ENCODE measurements at places on chromosomes 1 and 21.

DNA sequence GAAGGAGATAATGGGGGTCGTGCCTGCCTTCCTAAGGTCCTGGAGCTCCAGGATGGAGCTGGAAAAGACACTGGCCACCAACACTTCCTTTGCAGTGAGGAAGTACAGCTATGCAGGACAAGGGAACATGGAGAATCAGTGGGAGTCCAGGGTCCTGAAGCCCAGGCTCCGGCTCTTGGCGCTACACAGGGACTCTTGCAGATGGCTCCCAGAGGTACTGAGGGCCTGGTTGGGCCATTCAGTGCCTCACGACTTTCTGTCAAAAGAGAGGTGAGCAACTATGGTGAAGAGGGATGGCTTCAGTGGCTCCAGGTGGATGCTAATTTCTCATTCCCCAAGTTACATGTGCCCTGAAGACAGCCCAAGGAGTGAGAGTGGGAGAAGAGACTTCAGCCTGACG is 1.8 kb upstream of the ETNK2 start:
- H3K27me3 ChIP-seq = peaks cover 34% of the 10 kb centered on the region
- H3K36me3 ChIP-seq = peaks cover 5% of the 10 kb centered on the region
- H3K4me3 ChIP-seq = no peak overlapping the region
- H3K27ac ChIP-seq = no peak overlapping the region
- no peak for DNase-seq

GRCh38 chr1:6207921-6208320 is 2.0 kb downstream of the RNF207 start:
- H3K27ac ChIP-seq = no peak overlapping the region
- H3K27me3 ChIP-seq = peaks cover 18% of the 10 kb centered on the region
- H3K4me3 ChIP-seq = no peak overlapping the region
- peaks cover 3% of the 10 kb centered on the region for H3K36me3 ChIP-seq
- no peak for DNase-seq

DNA sequence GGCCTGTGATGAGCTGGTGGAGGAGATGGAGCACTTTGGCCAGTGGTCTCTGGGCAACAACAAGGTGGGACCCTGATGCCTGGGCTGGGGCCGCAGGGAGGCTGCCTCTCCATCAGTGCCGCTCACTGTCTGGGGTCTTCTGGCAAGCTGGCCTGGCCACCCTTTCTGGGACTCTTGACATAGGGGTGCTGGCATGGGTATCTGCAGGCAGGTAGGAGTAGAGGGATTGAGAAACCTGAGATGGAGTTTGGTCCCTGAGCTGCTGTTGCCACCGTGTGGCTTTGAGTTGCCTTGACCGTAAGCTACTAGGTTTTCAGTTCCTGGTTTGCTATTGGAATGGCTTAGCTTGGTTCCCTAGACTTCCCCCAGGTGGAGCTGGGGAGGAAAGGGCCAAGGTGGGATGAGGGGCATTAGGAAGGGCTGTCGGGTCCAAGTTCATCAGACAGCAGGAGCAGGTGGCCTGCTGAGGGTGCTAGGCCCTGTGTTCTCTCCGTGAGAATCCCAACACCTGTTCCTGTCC is 13.2 kb upstream of the MFN2 start:
- peaks cover 8% of the 10 kb centered on the region for H3K36me3 ChIP-seq
- no peaks in the 10 kb centered on the region for H3K4me1 ChIP-seq
- no peak overlapping the region for H3K27ac ChIP-seq

- H3K36me3 ChIP-seq = no peaks in the 10 kb centered on the region
- no peak overlapping the region for H3K27ac ChIP-seq
- H3K27me3 ChIP-seq = peaks cover 19% of the 10 kb centered on the region
These were observed 229.6 kb upstream of the C1orf174 start for GRCh38 chr1:4129693-4130092.

DNA sequence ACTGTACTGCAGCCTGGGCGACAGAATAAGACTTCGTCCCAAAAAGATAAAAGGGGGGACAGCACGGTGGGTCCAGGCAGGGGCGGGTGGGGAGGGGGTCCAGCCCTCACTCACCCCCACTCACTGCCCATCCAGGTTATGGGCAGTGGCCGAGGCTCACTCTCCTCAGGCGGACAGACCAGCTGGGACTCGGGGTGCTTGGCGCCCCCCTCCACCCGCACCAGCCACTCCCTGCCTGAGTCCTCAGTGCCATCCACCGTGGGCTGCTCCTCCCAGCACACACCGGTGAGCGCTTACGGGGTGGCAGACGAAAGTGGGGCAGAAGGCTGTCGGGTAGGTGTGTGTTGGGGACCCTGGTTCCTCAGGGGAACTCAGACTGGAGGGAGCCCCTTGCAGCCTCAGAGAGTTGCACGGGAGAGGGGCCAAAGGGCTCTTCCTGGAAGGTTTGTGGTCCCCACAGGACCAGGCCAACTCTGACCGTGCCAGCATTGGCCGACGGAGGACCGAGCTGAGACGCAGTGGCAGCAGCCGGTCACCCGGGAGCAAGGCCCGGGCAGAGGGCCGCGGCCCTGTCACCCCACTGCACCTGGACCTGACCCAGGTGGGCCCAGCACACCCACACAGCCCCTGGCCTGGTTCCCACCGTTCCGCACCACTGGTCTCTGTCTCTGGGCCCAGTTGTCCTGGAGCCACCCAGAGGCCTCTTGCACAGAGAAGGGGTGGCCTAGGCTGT is 6.6 kb downstream of the PLEKHN1 start:
- no peak overlapping the region for H3K27ac ChIP-seq
- H3K27me3 ChIP-seq = peaks cover 17% of the 10 kb centered on the region
- peaks cover 5% of the 10 kb centered on the region for H3K4me1 ChIP-seq
- no peak overlapping the region for H3K4me3 ChIP-seq

DNA sequence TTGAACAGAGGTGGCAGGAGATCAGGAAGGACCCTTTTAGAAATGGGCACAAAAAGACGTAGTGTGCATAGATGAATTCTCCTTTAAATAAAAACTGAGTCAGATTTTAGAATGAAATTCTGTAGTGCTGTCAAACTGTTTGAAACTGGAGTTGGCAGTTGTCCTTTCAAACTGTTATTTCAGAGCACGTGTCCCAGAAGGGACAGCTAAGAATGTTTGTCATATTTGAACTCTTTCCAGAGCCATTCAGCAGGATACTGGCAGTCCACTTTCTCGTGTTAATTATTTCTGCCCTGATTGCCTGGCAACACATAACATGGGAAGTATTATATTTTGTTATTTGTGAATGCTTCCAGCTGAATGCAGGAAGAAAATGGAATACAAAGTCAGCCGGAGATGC is 212.3 kb upstream of the DPYD start:
- no peaks in the 10 kb centered on the region for H3K4me1 ChIP-seq
- DNase-seq = no peak
